T1000 (cell line): ENCODE measurements at places on chromosomes 2 and 18.

DNA sequence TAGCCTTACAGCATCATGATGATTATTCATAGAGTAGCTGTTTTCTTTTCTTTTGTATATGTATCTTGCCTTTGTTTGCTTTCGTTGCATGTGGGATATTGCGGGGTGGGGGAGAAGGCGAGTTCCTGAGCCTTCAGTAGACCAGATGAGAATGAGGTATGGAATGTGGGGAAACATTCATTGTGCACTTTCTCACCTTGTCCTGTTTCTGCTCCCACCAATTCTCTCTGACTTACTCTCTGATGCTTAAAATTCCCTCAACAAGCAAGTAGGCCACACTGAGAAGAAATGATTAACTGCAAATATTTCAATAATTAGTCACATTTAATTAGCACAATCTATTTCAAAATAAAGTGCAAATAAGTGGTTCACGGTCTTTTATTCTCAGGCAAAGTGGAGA is 31.0 kb downstream of the GKN2 start:
- no peak for DNase-seq

DNA sequence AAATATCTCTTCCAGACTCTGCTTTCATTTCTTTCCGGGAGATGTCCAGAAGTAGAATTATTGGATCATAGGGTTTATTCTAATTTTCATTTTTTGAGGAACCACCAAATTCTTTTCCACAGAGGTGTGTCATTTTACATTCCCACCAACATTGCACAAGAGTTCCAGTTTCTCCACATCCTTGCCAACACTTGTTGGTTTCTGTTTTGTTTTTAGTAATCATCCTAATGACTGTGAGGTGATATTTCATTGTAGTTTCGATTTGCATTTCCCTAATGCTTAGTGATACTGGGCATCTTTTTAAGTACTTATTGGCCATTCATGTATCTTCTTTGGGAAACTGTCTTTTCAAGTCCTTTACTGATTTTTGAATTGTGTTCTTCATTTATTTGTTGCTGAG is 513.1 kb downstream of the PARD3B start:
- no peak for DNase-seq

GRCh38 chr18:67134911-67135310 is 381.6 kb downstream of the DSEL start:
- DNase-seq, result no peak

- DNase-seq, result no peak
Measured at GRCh38 chr2:42756150-42756775, 7.7 kb downstream of the OXER1 start.

GRCh38 chr2:172415865-172416183 is 11.6 kb upstream of the ITGA6 start:
- no peak for DNase-seq

DNA sequence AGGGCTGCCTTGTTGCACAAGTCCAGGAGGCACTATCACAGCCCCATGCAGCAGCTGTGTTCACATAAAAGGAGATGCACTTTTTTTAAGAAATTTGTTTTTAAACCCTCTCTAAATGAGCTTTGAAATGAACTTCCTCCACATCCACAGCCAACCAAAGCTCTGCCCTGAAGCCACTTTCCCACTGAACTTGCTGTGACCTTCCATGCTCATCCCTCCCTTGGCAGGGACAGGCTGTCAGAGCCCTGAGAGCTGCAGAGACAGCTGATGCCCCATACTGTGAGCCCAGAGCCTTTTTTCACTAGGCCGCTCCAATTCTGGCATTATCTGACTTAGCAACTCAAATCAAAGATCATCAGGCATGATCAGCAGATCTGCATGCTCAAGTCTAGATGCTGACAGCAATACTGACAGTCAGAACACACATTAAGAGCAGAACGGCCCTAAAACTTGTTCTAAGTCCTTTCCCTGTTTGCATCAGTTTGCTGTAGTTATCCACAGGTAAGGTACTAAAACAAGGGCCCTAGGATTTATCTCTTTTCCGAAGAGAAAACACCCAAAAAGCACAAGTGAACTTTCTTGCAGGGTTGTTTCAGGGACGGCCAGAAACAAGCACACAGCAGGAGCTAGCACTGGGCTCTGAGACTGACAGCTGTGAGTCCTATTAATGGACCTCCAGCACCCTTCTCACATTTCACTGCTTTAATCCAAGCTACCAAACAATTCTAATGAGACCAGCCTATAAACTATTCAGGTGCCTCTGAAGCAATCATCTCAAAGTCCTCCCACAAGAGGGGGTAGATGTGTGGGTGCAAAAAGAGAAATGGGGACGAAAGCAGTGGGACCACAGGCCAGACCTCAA is 34.9 kb downstream of the RNU4ATAC start:
- DNase-seq, result no peak

DNA sequence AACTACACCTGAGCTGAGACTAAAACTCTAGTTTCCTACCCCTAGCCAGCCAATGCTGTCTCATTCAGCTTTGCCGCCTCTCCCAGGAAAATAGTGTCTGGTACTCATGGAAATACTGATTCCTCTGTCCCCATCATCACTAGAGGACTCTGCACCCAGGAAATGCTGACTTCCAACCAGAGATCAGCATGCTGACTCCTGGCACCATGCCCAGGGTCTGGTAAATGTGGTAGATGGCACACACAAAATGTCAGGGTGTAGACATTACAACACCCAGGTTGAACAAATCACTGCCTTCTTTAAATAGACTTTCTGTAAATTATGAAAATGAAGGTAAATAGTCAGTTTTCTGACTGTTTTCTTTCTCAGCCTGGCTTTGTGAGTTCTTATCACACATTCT is 307.3 kb upstream of the CHAC2 start:
- DNase-seq, result no peak

DNA sequence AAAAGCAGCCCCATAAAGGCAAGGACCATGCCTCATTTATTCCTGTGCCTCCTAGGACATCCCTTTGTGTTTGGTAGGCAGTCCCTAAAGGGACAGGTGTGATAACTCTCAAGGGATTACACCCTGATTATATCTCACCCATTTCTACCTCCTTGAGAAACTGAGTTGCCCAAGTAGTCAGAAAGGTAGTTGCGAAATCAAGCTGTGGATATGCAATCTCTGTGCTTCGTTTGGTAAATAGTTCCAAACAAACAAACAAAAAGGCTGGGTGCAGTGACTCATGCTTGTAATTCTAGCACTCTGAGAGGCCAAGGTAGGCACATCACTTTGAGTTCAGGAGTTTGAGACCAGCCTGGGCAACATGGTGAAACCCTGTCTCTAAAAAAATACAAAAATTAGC is 100.2 kb upstream of the ARL5A start:
- DNase-seq, result no peak

DNA sequence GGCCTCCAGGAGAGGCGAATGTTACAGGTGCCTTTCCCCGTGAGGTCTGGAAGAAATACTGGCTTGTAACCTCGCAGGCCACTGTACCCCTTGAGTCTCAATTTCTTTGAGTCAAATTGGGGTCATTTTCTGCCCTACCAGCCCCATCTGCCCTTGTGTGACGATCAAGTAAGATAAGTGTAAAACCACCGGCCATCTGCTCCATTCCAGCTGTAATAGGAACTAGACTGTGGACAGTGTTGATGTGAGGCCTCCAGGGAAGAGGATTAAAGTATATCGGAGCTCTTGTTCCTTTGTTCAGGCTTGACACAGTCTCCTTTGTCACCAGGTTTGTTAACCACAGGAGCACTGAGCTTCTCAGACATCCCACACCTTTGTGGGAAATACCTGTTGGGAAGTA is 65.6 kb downstream of the MRPS9 start:
- no peak for DNase-seq

GRCh38 chr2:119293900-119294299 is 70.3 kb downstream of the STEAP3 start:
- DNase-seq, result no peak

- DNase-seq, result no peak
Measured at GRCh38 chr2:128664499-128664971, 345.9 kb upstream of the HS6ST1 start.

- no peak for DNase-seq
Measured at GRCh38 chr2:207503234-207503633, 26.5 kb upstream of the CREB1 start.

DNA sequence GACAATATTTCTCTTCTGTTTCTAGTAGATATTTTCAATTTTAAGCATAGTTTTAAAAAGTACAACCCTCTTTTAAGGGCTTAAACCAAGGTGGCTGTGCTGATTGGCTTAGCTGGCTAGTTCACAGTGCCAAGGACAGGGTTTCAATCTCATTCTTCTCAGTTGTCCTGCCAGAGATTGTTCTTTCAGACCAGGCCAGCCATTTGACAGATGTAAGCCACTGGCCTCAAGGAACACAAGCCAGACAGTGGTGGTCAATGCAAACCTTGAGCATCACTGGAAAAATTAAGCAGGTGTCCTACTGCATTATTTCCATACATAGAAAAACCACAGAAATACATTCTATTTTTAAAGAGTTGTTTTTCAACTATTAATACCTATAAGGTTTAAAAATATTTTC is 5.9 kb downstream of the RNF103 start:
- DNase-seq, result no peak

GRCh38 chr18:21242780-21243401 is 859 bp downstream of the GREB1L start:
- no peak for DNase-seq

DNA sequence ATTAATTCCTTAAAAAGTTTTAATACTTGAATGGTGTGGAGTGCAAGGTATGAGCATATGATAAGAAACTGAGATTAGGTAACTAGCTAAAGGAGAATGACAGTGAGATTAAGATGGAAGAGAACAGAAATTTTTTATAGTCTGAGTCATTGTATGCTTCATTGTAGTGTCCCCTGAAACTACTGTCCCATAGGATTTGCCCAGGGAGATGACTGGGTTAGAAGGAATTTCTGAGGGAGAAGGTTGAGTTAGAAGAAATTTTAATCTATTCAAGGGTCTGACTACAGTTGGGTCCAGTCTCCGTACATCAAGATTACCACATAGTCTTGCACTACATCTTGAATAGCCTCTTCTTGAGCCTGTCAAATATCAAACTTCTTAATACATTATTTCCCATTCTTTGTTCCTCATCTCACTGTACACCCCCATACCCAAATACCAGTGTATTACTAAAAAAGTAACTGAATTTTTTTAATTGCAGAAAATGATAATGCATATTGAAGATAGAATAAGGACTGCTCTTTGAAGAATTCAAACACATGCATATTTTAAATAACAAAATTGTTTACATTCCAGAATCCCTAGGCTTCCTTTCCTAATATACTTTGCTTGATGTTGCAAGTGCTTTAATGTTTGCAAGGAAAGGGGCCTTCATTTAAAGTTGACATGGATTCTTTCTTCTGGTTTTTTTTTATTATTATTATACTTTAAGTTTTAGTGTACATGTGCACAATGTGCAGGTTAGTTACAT is 314.3 kb upstream of the COL3A1 start:
- peak; percentile 13 for DNase-seq

GRCh38 chr2:146927080-146927711 is 917.6 kb upstream of the ACVR2A start:
- DNase-seq, result no peak

DNA sequence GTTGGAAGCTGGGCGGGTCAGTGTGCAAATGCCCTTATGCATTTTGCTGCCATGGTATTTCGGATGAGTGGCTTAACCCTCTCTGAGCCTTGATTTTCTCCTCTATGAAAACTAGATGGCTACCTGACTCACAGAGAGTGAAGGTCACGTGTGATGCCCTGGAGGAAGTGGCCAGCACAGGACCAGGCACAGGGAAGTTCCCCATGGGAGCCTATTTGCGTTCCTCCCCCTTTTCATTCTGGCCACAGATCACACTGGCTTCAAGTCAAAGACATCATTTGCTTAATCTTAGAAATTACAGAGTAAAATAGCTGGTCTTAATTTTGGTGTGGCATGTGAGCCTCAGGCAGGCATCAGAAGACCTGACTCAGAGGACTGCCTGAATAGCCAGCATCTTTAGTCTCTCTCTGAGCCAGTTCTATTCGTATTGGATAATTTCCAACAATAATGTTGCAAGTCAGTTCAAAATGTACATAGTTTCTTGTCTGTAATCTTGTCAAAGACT is 57.6 kb upstream of the CD302 start:
- DNase-seq, result no peak

GRCh38 chr18:49648811-49649210 is 87.0 kb downstream of the LIPG start:
- no peak for DNase-seq

GRCh38 chr18:63963615-63964256 is 6.1 kb upstream of the SERPINB8 start:
- DNase-seq, result no peak
